WTC11 (cell line): ENCODE measurements at places on chromosomes 2 and 18.

- no peak for DNase-seq
Measured at GRCh38 chr2:197209246-197209645, 101.3 kb downstream of the ANKRD44 start.

- no peak for DNase-seq
Measured at GRCh38 chr2:69815717-69816116, 13.7 kb upstream of the GMCL1 start.

- DNase-seq, result no peak
Measured at GRCh38 chr2:7450833-7451190, 533.6 kb downstream of the RNF144A start.

GRCh38 chr2:234861841-234862735 is 89.7 kb upstream of the SH3BP4 start:
- no peak for DNase-seq

DNA sequence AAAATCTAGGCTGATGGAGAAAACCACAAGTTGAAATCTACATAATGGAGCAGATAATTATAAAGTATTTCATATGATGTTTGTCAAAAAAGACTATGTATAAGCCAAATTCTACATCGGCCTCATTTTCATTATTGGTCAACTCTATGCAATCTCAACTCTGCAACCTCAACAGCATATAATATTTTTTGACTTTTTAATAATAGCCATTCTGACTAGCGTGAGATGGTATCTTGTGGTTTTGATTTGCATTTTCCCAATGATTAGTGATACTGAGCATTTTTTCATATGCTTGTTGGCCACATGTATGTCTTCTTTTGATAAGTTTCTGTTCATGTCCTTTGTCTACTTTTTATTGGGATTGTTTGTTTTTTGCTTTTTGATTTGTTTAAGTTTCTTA is 496.1 kb upstream of the SLC39A10 start:
- no peak for DNase-seq

DNA sequence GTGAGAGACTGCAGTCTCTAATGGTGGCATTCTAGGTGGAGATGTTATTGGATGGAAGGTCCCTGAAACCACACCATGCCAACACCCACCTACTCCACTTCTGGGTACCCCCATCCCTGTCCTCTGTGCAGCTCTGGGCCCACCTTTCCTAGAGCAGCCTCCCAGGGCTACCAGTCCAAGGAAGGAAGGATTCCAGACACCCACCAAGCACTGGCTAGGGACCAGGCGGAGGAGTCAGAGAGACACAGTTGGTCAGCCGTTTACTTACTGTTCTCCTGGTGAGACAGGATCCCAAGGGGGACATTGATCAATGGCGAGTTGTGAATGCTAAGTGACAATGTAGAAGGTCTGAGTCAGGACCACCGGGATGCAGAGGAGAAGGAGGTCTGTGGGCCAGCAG is 151.6 kb downstream of the TTC32 start:
- DNase-seq, result no peak

DNA sequence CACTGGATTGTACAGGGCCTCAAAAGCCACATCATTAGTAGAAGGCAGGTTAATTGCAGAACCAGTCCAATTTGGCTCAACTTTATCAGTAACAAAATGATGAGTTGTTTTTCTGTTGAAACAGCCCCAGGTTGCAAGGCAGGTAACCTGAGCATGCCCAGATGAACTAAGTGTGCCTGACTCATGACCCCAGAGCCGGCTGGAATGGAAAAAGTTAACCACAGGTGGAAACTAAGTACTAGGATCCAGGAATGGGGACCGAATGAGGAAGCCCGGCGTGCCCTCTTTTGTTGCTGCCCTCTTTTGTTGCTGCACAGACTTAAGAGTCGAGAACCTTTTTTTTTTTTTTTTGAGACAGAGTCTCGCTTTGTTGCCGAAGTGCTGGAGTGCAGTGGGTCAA is 79.5 kb upstream of the YWHAQ start:
- no peak for DNase-seq

DNA sequence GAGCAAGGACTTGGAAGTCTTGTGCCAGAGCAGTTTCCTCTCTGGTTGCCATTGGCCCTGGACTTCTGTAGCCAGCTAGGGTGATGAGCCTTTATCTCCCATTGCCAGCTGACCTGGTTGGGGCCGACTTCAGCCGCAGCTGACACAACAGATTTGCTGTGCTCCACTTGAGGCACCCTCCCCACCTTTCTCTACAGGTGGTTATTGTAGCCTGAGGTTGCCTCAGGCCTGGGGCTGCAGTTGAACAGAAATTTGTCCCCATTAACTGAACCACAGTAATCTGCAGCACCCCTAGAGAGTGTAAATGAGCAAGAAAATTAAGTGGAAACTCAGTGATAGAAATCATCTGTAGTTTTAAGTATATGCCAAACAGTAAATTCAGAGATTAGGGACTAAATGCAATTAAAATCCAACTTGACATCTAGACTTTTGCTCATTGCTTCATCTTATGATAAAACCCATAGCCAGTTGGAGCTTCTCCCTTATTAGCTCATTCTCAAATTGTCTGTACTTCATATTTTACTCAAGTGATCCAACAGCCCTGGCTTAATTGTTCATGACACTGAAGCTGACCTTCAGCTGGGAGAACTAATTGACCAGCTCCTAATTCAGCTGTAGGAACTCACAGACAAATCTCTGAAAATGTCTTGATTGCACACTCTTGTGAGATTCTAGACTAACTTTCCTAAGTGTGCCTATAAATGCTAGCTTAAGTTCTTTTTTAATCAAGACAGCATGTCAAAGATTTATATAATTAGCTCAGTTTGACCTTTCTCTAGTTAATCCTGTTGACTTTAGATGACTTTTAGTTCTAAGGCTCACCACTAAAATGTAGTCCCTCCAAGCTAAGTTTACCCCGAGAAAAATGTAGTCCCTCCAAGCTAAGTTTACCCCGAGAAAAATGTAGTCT is 48.9 kb downstream of the COPS8 start:
- no peak for DNase-seq

DNA sequence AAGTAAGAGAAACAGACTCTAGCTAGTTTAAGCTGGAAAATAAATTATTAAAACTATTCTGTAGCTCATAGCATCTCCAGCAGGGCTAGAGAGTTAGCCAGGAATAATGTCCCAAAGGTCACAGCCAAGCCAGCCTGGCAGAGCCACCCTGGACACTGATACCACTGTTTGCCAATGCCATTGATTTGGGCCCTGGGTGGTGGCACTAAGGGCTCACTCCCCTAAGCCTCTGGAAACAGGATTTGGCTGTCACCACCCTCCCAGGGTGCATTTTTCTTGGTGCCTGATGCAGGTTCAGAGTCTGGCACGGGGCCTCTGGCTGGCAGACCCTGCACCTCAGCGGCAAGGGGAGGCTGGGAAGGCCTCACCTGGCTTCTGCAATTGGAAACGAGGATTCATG is 7.1 kb downstream of the SH2D6 start:
- DNase-seq, result no peak
